ENCODE measurements at places on chromosomes 11 and 22.

GRCh38 chr22:38461057-38461413 lies 6.0 kb upstream of the KCNJ4 start:
- DNase-seq: no peak

GRCh38 chr22:26985931-26986782 lies 328.8 kb downstream of the MIAT start:
- no peak for DNase-seq

- no peak for DNase-seq
Observed at GRCh38 chr11:79342686-79343085, 98.1 kb downstream of the TENM4 start.

DNA sequence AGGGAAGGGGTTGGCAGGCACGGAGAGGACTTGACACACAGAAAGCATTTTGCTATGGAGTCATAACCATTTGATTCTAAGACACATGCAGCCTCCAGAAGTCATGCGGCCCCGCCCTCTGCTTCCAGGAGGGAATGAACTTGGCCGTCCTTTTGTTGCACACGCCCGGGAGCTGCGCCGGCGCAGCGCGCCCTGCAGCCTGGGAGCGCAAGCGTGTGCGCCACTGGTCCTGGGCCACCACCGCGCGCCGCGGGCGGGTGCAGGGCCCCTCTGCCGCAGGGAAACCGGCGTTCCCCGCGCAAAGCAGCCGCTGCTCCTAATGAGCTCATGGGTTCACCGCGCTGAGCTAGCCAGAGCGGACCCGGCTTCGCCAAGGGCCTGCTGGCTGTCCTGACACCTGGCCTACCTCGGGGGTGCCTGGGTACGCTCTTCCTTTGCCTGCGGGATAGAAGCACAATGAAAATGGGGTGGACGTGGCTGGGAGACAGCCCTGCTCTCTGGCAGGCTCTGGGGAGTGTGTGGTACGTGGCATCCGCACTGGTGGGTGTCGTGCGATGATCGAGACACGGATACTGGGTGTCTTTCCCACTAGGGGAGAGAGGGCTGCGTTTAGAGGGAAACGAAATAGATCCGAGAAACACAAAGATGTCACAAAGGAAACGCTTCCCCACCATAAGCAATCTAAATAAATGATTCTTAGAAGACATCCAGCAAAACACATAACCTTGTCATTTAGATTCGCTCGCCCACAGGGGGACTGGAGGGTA lies 669 bp downstream of the MICAL3 start:
- peak; percentile 83 for DNase-seq

DNA sequence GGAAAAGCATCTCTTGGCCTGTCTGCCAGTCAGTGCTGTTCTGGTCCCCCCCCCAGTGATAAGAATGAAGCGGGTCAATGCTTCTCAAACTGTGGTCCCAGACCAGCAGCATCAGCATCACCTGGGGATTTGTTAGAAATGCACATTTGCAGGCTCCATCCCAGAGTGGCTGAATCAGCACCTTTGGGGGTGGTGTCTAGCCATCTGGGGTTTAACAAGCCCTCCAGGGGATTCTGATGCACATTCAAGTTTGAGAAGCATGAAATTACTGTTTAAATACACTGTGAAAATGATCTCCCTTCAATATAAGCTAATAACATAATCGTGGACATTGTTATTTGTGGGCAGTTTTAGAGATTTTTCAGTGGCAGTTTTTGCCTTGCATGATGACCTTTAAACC lies 133.5 kb downstream of the MYO18B start:
- no peak for DNase-seq

- no peak for DNase-seq
Observed at GRCh38 chr11:121572571-121573059, 119.8 kb upstream of the SORL1-AS1 start.

DNA sequence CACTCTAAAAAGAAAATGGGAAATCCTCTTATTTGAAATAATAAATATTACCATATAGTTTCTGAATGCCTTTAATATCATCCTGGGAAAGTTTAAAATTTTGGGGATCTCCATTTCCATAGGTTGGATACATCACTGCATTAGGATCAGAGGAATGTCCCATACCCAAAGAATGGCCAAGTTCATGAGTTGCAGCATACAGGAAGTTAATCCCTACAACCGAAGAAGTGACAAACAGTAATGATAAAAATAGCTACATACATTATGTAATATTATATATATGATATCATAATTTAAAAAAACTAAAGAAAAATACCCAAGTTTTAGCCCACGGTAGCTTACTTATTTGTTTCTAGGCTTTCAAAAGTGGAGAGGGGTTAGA lies 7.4 kb downstream of the MMP7 start:
- DNase-seq: no peak

DNA sequence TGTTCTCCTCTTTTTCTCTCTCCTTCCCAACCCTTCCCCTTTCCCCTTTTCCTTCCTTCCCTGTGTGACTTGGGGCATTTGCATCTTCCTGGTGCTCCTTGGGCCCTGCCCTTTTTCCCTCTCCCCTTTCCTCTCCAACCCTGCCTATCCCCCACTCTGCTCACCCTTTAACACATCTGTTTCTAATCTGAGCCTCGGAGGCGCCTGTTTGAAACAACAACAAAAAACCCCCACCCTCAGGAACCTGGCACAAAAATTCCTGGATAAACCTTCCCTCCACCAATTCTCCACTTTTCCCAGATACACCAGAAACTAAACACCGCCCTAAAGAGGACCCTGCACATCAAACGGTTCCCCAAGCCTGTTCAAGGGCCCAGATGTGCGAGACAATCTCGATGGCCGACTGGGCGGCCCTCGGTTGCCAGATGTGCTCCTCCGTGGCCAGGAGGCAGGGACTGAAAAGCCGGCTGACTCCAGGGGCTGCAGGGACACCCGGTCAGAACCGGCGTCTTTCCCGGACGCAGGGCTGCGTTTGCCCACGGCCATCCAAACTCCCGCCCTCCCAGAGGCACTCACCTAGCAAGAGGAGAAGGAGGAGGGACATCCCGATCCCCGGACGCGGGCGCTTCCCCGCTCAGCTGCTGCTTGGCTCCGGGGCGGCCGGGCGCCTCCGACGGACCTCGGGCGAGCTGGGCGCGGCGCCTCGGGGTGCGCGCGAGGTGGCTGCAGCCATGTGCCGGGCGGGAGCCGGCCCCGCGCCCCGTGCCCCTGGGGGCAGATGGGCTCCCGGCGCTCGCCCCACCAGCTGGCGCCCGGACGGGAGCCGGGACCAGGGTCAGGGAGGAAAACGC lies 486 bp downstream of the CLMP start:
- DNase-seq: peak; percentile 56

DNA sequence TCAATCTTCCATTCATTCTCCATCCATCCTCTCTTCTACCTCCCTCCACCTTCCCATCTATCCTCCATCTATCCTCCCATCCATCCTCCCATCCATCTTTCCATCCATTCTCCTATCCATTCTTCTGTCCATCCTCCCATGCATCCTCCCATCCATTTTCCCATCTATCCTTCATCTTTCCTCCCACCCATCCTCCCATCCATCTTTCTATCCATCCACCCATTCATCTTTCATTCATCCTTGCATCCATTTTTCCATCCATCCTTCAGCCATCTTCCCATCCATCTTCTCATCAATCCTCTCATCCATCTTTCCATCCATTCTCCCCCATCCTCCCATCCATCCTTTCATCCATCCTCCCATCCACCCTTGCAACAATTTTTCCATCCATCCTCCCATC lies 27.5 kb downstream of the IGLL1 start:
- DNase-seq: no peak

DNA sequence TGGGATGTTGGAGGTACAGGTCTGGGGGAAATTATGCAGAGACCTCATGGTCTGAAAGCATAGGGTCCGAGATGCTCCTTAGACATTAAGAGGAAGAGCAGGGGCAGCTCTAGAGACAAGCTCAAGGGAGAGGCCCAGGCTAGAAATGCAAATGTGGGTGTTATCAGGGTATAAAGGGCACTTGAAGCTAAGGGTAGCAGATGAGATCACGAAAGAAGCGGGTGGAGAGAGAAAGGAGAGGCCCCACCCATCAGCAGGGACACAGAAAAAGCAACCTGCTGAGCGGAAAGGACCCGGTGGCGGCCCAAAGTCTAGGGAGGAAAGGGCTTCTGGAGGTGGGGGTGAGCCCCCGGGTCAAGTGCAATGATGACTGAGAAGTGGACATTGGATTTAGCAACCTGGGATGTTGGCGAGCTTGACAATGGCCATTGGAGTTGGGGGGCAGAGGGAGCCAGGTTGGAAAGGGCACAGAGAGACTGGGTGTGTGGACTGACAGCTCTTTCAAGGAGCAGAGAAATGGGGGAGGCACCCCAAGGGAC lies 8.9 kb downstream of the TMPRSS6 start:
- DNase-seq: no peak

DNA sequence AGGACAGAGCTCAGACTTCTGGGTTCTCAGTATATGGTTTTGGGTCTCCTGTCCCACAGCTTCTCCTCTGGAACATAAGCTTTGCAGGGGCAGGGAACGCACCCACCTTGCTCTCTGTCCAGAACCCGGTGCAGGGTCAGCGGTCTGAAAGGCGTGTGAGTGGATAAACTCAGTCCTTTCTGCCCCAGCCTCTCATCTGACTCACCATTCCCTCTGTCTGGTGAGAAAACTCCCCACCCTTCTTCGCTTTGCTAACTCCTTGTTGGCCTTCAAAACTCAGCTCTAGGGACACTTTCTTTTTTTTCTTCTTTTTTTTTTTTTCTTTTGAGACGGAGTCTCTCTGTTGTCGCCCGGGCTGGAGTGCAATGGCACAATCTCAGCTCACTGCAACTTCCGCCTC lies 68.9 kb upstream of the NUP50 start:
- no peak for DNase-seq

- peak; percentile 93 for DNase-seq
Observed at GRCh38 chr11:100876815-100877520, 189.9 kb downstream of the ARHGAP42 start.

DNA sequence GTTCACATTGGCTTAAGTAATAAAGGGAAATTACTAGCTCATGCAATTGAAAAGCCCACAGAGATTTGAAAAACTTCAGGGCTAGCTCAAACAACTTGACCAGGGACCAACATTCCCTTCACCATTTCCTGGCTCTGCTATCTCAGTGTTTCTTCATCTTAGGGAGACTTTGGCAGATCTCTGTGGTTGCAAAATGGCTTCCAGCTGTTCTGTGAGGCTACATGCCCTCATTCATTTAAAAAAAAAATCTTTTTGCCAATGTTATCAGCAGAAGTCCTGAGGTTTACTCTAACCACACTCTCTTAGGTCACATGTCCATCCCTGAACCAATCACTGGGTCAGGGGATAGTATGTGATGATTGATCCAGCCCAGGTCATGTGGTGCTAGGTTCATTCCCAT lies 13.9 kb upstream of the RASSF10 start:
- DNase-seq: peak; percentile 86

GRCh38 chr11:78715639-78716311 lies 141.1 kb upstream of the NARS2 start:
- DNase-seq: no peak

DNA sequence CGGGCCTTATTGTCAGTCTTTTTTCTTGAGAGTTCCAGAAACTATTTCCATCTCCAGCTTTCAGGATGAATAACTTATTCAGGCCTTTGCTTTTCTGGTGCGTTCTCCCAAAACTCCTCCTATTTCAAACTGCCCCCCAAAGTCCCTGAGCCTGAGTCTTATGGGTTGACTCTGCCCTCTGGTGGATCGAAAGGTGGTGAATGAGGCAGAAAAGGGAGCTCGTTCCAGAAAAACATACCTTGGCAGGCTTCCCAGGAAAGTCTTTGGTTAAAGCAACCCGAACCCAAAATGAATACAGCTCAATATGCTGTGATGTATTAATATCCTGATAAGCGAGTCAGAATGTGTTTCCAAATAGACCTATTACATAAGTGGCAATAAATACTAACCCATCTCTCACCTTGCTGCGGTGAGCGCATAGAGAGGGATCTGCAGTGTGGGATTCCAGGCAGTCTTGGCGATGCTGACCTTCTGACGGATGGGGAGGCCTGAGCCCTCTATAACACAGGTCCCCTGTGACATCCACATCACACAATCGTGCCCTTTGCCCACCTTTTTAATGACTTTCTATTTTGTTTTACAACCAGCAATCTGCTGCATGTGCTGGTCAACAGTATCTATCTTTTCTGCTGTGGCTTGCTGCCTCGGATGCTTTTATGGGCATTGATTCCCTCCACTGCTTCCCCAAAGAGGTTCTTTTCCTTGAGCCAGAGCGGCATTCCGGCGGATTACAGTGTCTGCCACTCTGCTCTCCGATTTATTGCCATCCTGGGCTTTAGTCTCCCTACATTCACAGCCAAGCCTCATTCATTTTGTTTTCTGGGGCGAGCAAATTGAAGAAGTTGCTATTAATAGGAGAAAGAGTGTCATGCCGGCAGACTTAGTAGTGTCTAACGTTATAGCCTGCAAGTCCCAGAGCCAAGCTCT lies 756.8 kb downstream of the NTM start:
- DNase-seq: peak; percentile 88

- DNase-seq: no peak
Observed at GRCh38 chr11:71951741-71952310, 23.0 kb downstream of the RNF121 start.

- no peak for DNase-seq
Observed at GRCh38 chr11:114319716-114320328, 23.6 kb downstream of the NNMT start.

- DNase-seq: no peak
Observed at GRCh38 chr11:2891326-2892214, 6.0 kb upstream of the CDKN1C start.
